T-helper 2 cell treated with Interferon-gamma antibody and Interleukin-4, amounts not matched to agents 5 μg/mL and 100 μg/mL, for 36 hours (primary cell): ENCODE measurements at places on chromosomes 7 and 10.

DNA sequence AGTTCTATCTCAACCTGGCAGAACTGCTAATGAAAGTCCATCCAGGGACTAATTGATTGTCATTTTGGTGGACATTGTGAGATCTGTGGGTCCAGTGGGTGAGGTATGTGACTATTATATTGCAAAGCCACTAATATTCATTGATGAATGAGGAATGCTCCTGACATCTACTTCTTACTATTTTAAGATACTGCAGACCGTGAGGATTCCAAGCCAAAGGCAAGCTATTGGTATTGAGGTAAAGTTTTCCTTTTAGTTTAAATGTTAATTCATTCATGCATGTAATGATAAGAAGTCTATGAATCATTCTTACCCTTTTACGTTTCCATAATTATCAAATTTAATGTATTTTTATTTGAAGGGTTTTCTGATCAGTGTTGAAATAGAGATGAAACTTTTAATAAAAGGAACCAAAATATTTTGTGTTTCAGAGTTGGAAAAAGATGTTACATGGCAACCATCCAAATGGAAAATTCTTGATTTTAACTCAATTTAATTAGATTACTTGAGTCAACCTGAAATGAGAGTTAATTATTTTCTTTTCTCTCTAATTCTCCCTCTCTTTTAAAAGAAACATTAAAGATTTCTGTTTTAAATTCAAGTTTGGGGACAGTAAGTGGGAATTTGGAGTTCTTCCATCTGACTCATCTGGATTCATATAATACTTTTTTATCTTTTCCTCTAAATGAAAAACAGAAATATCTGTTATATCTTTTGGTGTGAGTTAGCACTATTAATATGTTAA lies 39.6 kb downstream of the NUP205 start:
- peaks cover 51% of the 10 kb centered on the region for H3K36me3 ChIP-seq
- DNase-seq: no peak
- peaks cover 2% of the 10 kb centered on the region for H3K4me1 ChIP-seq
- no peak overlapping the region for H3K27ac ChIP-seq
- no peaks in the 10 kb centered on the region for H3K27me3 ChIP-seq
- H3K4me3 ChIP-seq: no peak overlapping the region

DNA sequence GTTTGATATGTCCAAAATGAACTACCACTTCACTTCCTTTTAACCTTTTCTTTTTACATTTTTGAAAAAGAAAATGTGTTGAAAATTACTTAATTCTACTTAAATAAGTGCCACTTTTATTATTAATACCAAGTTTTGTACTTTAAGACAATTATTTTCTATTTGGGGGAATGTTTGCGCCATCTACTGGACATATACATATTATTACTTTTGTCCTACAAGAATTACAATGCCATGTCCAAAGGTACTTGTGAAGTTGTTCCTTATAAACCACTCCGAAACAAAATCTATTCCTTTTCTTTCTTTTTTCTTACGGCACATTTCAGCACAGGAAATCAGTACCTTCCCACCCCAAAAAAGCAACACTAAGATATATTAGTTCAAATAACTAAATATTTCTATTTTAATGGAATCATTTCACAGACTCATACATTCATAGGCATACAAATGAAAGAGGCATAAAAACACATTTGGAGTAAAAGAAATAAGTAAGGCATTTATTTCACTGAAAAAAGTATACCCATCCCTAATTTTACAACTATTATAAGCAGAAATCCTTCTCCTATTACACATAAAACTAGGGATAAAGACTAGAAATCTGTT lies 169.9 kb downstream of the RNF133 start:
- H3K27ac ChIP-seq: no peak overlapping the region
- H3K4me3 ChIP-seq: no peak overlapping the region
- DNase-seq: no peak
- H3K27me3 ChIP-seq: no peaks in the 10 kb centered on the region
- no peaks in the 10 kb centered on the region for H3K36me3 ChIP-seq

- no peaks in the 10 kb centered on the region for H3K4me1 ChIP-seq
- no peaks in the 10 kb centered on the region for H3K36me3 ChIP-seq
- no peak overlapping the region for H3K27ac ChIP-seq
- H3K4me3 ChIP-seq: no peak overlapping the region
- peaks cover 19% of the 10 kb centered on the region for H3K27me3 ChIP-seq
These were observed 4.9 kb downstream of the MEOX2 start for GRCh38 chr7:15681631-15682030.

- H3K4me3 ChIP-seq: no peak overlapping the region
- H3K27ac ChIP-seq: no peak overlapping the region
- H3K36me3 ChIP-seq: peaks cover 25% of the 10 kb centered on the region
These were observed 52.2 kb downstream of the ATAD1 start for GRCh38 chr10:87765666-87766376.

GRCh38 chr10:122181041-122181732 lies 89.9 kb upstream of the BTBD16 start:
- H3K27ac ChIP-seq: no peak overlapping the region
- DNase-seq: no peak
- H3K36me3 ChIP-seq: no peaks in the 10 kb centered on the region
- no peaks in the 10 kb centered on the region for H3K4me1 ChIP-seq
- no peak overlapping the region for H3K4me3 ChIP-seq

GRCh38 chr10:96043893-96044715 lies 721 bp downstream of the CCNJ start:
- peak overlapping the region; percentile 89 for H3K27ac ChIP-seq
- H3K4me1 ChIP-seq: peaks cover 34% of the 10 kb centered on the region
- H3K4me3 ChIP-seq: peak overlapping the region; percentile 92
- DNase-seq: peak; percentile 46

- peak; percentile 25 for DNase-seq
- peaks cover 48% of the 10 kb centered on the region for H3K36me3 ChIP-seq
- peaks cover 28% of the 10 kb centered on the region for H3K4me1 ChIP-seq
- no peaks in the 10 kb centered on the region for H3K27me3 ChIP-seq
- H3K4me3 ChIP-seq: no peak overlapping the region
These were observed 8.7 kb downstream of the ECD start for GRCh38 chr10:73159038-73159648.

- H3K27me3 ChIP-seq: no peaks in the 10 kb centered on the region
- no peaks in the 10 kb centered on the region for H3K4me1 ChIP-seq
- no peak overlapping the region for H3K4me3 ChIP-seq
- no peak overlapping the region for H3K27ac ChIP-seq
- H3K36me3 ChIP-seq: no peaks in the 10 kb centered on the region
- DNase-seq: no peak
These were observed 25.9 kb downstream of the KNDC1 start for GRCh38 chr10:133185916-133186315.

DNA sequence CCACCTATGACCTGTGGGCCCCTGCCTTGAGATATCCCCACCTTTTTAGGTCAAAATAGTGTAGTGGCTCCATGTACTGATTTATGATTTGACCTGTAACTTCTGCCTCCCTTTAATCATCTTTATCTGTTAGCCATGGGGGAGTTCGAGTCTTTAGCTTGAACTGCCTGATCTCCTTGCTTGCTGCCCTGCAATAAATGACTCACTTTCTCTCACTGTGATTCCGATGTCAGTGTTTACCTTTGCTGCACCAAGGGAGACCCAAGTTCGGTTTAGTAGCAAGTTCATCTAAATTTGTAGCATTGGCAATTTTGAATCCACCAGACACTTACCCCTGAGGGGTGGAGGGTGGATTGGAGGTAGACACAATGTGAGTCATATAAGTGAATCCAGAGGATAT lies 814.6 kb upstream of the AUTS2 start:
- no peaks in the 10 kb centered on the region for H3K27me3 ChIP-seq
- H3K27ac ChIP-seq: no peak overlapping the region
- no peak overlapping the region for H3K4me3 ChIP-seq
- DNase-seq: no peak
- H3K4me1 ChIP-seq: no peaks in the 10 kb centered on the region

GRCh38 chr10:19668116-19668515 lies 148.1 kb upstream of the PLXDC2 start:
- no peak overlapping the region for H3K4me3 ChIP-seq
- H3K27ac ChIP-seq: no peak overlapping the region
- H3K36me3 ChIP-seq: no peaks in the 10 kb centered on the region
- H3K4me1 ChIP-seq: no peaks in the 10 kb centered on the region
- DNase-seq: no peak

DNA sequence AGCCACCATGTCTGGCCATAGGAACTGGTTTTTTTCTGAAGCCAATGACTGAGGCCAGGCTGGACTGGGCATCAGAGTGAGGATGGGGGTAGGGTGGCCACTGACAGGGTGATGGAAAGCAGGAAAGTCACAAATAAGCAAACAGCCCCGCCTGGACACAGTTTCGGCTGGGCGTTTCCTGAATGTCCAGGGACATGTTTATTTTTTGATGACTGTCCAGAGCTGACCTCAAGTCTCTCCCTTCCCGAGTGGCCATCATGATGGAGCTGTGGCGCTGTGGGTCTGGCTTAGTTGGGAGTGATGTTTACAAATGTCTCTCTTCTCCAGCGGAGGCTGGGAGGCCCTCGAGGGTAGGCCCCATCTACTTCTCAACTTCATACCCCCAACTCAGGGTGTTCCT lies 37.1 kb upstream of the COMTD1 start:
- no peaks in the 10 kb centered on the region for H3K4me1 ChIP-seq
- no peak for DNase-seq
- no peak overlapping the region for H3K27ac ChIP-seq
- H3K36me3 ChIP-seq: no peaks in the 10 kb centered on the region
- peaks cover 6% of the 10 kb centered on the region for H3K27me3 ChIP-seq

GRCh38 chr7:149626972-149627371 lies 129.4 kb upstream of the ZNF746 start:
- peaks cover 19% of the 10 kb centered on the region for H3K4me1 ChIP-seq
- no peak for DNase-seq
- peaks cover 15% of the 10 kb centered on the region for H3K27me3 ChIP-seq
- H3K36me3 ChIP-seq: peaks cover 5% of the 10 kb centered on the region

- peaks cover 72% of the 10 kb centered on the region for H3K27me3 ChIP-seq
- peak; percentile 23 for DNase-seq
- H3K27ac ChIP-seq: no peak overlapping the region
- H3K4me1 ChIP-seq: peaks cover 9% of the 10 kb centered on the region
- H3K4me3 ChIP-seq: peak overlapping the region; percentile 66
- no peaks in the 10 kb centered on the region for H3K36me3 ChIP-seq
These were observed 49.9 kb upstream of the STEAP1B start for GRCh38 chr7:22549667-22550513.
